ENCODE measurements at places on chromosomes 12 and 14. TPM values are rescaled to one million over a fixed set of nuclear protein-coding genes. Genes with fewer than 3 reads are reported as not detected.

ETFBKMT gene
- total RNA-seq, result 5.7 TPM

- DNase-seq, result no peak
Observed at GRCh38 chr14:89012282-89013097, 188.0 kb downstream of the TTC8 start.

DNA sequence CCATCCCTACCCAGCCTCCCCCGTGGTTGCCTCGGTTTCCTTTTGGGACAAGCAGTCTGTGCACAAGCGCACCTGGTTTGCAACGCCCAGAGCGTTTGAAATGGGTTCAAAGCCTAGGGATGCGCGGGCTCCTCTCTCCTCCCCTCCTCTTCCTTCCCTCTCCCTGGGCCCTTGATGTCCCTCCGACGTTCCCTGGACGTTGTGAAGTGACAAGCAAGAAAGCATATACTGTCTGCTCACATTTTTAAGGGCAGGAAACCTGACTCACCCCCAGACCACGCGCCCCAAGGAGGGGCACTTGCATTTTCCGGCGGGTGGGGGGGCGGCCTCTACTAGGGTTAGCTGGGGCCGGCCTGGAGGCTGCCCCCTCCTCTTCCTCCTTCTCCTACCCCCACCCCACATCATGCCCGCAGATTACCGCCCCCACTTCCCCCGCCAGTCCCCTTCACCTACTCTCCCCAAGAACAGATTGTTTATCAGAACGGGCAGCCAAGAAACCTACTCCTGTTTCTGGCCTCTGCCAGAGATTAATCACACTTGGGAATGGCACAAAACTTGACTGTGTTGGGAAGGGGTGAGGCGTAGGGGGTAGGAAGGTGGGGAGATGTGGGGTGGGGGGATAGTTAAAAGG, 9.5 kb upstream of the IRF2BPL start:
- DNase-seq, result no peak

DNA sequence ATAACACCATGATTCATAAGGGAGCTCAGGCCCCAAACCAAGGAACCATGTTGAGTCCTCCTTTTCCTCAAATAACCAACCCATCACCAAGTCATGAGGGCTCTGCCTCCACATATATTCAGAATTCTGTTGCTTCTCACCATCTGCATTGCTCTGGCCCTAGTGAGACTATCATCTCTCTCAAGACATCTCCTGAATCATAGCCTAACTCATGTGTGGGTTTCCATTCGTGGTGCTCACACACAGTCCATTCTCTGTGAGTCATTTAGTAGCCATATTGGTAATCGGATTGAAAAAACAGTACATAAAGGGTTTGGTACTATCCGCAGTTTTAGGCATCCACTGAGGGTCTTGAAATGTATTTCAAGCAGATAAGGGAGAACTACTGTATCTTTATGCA, 5.1 kb upstream of the SLC38A2 start:
- no peak for DNase-seq

DNA sequence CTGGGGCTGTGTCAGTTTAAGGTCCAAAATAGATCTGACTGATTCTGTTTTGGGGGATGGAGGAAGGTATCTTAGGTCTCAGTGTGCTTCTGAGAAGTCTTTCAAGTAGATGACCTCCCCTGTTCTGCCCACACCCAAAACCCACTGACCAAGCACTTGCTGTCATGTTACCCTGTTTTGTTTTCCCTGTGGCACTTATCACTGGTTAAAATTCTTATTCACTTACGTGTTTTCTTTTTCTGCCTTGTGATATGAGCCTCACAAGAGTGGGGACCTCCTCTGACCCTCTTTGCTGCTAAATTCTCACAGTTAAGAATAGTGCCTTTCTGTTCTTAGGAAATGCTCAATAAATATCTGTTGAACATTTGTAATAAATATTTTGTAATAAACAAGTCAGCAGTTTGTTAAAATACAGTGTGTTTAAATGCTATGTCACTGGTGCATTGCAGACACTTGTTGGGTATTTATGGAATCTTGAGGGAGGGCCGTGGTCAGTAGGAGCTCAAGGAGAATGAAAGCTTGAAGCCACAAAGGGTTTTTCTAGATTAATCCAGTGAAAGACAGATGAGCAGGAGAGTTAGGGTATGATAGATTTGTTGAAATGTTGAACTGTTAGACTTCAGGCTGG, 20.9 kb downstream of the PLEKHA5 start:
- DNase-seq, result no peak

- DNase-seq, result no peak
Observed at GRCh38 chr12:28550757-28551704, 360.8 kb downstream of the CCDC91 start.

DNA sequence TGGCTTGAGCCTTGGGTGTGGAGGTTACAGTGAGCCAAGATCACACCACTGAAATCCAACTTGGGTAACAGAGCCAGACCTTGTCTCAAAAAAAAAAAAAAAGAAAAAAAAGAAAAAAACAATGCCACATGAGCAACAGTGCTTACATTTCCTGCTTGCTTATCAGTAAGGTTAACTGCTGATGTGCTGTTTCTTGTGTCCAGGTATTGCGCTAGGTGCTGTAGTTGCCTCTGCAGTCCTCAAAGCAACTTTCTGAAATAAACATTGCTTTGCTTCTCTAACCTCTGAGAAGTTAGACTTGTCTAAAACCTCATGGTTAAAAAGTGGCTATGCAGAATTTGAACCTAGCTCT, 24.7 kb downstream of the RNF34 start:
- DNase-seq, result no peak

RARG gene
- 37.8 TPM for total RNA-seq

RDH12 gene
- not detected for total RNA-seq

ADGRD1 gene
- 60.1 TPM for total RNA-seq

GRCh38 chr14:103562429-103563225, at the start of the genes BAG5 and COA8:
Gene BAG5, minus strand, starts transcription at chr14:103562657. Its CDS starts 1,493 bp downstream, at chr14:103561164.
Gene COA8, plus strand, starts transcription at chr14:103562960. Its CDS starts 42 bp downstream, at chr14:103563002.
- no peak for DNase-seq

DNA sequence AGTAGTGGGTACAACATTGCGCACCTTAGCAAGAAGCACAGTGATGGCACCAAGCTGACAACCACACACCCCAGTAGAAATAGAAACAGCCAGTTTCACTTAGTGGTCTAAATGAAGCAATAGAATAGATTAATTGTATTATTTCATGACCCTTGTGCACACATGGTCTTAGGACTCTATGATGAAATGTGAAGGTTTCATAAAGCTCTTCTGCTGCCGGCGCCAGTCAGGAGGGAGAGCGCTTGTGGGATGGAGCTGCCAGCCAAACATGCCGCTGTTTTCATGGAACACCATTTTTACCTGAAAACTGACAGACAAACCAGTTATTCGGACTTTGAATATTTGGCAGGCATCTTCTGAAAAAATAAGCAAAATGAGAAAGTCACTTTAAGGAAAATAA, 100.0 kb downstream of the PPP2R5C start:
- DNase-seq, result no peak

DNA sequence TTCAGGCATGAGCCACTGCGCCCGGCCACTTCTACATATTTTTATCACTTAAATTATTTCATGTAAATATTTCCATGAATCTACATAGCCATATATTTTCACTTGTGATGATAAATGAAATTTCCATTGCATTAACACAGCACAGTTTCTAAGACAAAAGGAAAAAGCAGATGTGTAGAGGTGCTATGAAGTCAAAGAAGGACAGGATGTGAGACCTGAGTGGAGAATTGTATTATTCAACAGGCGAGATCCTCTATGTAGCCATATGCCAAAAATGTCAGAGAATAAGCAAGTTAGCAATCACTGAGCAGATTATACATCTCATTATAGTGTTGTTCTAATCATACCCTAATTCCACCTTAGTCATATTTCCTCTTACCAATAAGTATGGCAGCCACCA, 38.1 kb downstream of the ATF7 start:
- no peak for DNase-seq

- DNase-seq, result no peak
Observed at GRCh38 chr14:75548544-75548943, 26.3 kb downstream of the BATF start.

GRCh38 chr12:67721248-67721647, 72.7 kb downstream of the DYRK2 start:
- DNase-seq, result no peak

DNA sequence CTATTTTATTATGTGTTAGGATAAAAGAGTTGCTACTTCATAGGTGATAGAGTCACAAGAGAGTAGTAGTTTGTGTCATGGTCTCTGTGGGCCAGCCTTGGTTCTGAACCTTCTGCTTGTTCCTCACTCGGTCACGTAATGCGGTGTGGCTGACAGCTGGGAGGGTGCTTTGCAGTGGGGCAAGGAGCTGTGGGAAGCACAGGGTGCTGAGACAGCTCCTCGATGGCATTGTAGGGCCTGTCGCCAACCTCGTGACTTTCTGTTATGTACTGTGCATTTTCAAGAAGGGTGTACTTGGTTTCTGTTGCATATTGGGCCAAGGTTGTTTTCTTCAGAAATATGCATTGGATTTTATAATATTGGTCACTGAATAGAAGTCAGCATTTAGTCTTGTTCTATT, 61.3 kb upstream of the RD3L start:
- no peak for DNase-seq

DNA sequence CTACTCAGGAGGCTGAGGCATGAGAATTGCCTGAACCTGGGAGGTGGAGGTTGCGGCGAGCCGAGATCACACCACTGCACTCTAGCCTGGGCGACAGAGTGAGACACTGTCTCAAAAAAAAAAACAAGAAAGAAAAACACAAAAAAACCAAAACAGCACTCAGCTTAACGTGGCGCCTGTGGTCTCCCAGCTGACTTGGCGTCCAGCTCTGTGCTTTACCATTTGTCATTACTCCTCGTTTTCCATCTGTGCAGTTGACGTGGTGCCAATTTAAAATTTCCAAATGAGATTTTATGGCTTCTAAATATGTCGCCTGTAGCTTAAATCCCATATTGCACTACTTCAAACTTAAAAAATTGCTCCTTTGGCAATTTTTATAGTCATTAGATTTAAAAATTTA, 2.0 kb downstream of the MGP start:
- DNase-seq, result no peak

DNA sequence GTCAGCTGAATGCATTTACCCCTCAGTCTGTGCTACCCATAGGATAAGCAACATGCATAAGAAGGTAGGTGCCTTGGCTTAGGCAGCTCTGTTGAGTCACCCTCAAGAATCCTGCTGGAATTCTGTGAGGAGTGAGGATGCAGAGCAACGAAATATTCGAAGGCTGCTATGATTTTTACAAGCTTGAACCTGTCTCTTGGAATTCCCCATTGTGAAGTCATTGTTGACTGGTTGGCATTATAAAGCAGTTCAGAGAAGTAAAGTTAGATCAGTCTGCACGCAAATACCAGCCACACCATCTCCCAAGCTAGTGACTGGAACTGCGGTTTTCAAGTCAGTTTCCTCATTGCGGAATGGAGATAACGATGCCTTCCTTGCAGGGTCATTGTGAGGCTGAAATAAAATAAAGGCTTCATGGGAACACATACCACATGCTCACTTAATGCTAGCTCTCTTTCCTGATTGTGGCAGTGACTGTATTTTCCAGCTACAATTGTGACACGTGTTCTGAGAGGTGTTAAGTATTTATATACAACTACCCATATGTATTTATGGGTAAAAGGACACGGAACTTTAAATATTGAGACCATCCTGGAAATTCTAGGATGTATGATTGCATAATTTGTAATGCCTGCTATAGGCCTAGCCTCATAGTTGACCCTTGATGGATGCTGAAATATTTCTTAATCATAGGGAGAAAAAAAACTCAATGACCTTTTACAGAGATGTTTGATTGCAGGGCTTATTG, 96.7 kb downstream of the ETV6 start:
- DNase-seq, result no peak

NCOR2 gene
- 46.8 TPM for total RNA-seq

LRRK2 gene
- 44.1 TPM for total RNA-seq

MYF5 gene
- 5.4 TPM for total RNA-seq

DNA sequence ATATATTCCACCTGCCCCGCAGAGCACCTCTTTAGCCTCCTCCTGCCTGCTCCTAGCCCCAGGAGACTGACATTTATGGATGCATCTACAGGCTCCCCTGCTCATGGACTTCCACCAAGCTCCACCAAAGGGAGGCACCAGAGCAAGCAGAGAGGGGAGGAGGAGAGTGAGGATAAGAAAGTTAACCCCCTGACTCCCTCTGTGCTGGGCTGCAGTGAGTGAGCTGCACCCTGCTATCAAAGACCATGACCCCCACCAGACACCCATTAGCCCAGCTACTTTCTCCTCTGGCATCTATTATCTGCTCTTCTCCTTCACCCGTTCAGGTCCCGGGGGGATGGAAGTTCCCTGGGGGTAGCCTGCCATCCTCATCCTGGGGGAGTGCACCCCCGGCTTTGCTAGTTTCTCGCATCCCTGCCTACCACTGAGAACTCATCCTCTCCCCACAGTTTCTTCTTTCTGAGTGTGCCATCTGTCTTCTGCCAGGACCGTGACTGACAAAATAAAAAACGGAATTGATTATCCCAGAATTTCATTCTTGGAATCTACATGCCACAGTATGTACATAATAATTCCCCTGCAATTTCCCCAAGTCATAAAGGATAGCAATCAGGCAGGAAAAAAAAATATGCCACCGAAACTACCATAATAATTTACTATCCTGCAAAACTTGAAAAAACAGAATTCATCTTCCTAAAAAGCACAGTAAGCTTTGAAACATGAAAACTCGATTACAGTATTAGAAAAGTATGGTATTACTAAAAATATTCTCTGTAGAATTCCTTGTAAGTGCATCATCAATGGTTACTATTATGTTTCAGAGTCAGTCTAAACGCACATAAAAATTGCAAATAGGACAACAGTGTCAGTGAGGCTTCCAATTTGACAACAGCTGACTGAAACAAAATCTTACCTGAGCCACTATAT, 45.2 kb downstream of the FOXN3 start:
- DNase-seq, result no peak

DNA sequence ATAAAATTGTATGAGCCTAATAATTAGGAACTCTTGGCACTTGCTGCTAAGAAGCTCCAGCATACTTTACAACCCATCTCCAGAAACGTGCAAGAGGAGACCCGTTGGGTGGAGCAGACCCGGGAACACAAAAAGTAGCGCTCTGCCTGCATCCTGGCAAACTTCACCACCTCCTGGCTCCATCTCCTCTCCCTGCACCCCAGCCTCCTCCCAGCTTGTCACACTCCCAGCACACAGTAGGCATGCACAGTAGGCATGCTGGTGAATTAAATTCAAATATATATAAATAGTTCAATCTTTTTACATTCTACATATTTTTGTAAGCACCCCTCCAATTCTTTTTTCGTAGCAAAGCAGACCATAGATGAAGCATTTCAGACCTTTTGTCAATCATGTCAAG, 1.2 kb downstream of the VSIG10 start:
- no peak for DNase-seq

DNA sequence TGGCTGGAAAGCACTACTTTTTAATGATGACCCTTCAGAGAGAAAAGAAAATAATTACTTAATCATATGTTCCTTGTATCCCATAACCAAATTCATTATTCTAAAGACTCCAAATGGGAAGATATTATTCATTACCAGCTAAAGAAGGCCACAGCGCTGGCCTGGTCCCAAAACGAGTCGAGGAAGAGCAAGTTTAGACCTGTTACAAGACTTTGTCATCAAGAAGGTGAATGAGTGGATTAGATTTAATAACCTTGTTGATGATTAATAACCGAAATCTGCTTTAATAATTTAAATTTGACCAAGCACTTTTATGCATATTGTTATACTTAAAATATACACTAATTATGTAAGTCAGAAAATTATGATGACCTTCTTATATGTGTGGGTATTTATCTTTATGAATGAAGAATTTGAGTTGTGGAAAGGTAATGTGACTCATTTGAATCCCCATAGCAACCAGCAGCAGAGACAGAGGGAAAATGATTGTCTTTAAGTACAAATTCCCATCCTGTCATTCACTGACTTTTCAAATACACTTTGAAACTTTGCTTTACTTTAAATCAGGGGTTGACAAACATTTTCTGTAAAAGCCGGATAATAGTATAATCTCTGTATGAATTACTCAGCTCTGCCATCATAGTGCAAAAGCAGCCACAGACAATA, 200.3 kb upstream of the NPAS3 start:
- no peak for DNase-seq

All from urinary bladder (tissue), 4 donors.